ENCODE measurements at places on chromosomes 11 and 22.

- no peak for DNase-seq
Measured at GRCh38 chr11:65887723-65888162, 528 bp downstream of the FIBP start.

DNA sequence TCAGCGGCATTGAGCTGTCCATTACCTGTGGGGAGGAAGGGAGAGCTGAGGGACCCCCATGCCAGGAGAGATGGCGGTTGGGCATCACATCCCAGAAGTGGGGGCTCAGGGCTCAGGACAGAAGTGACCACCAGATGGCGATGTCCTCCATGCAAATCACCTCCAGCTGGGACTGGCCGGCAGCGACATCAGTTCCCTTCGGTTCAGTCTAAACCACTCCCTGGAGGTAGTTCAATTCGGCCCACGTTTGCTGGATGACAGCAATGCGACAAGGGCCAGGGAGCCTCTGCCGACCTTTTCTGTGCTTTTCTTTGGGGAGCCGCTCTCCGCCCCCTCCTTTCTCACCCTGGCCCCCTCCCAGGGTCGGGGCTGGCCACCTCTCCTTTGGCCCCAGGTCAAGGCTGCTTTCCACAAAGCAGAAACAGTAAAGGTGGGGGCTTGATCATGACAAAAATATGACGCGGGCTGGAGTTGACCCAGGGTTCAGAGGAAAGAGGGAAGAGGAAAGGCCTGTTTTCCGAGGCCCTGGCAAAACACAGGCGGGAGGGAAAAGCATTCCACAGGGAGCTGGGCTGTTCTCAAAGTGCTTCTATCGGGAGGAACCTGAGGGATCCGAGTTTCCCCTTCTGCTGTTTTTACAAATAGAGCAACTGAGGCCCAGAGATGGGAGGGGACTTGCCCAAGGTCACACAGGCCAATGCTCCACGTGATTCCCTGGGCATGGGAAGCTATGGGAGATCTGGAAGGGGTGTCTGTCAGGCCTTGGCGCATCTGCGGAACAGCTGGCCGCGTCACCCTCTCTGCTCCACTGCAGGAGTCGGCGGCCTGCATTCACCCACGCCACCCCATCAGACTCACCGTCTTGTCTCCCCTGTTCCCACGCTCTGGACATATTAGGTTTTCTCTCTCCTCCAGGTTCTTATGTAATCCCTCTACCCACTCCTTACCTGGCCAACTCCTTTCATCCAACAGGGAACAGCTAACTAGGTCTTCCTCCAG, 54.7 kb downstream of the FBXO7 start:
- peak; percentile 39 for DNase-seq

- DNase-seq = no peak
Measured at GRCh38 chr11:33387996-33388395, 130.8 kb downstream of the HIPK3 start.

DNA sequence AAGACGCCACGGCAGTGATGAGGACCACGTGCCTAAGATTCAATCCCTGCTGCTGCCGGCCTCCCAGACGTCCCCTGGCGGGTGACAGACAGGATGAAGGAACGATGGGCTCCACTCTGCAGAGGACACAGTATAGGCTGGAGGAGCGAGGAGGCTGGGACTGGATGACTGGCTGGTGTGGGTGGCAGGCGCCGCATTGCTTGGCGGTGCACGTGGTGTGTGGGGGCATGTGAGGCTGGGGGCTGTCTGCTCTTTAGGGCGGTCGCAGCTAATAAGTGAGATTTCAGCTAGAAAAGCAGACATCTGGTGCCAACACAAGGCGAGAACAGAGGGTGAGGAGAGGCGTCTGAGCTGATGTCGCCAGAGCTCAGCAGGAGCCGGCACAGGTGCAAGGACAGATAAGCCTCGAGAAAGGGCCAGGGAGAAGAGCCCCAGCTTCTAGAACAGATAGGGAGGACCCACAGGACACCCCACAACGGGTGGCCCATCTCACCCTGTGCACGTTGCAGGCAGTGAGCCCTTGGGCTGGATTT, 33.2 kb downstream of the TSPAN4 start:
- DNase-seq = no peak
